A172 (cell line): ENCODE measurements at places on chromosomes 5 and 9.

GRCh38 chr9:88937248-88937647 is 54.0 kb upstream of the S1PR3 start:
- DNase-seq: no peak

DNA sequence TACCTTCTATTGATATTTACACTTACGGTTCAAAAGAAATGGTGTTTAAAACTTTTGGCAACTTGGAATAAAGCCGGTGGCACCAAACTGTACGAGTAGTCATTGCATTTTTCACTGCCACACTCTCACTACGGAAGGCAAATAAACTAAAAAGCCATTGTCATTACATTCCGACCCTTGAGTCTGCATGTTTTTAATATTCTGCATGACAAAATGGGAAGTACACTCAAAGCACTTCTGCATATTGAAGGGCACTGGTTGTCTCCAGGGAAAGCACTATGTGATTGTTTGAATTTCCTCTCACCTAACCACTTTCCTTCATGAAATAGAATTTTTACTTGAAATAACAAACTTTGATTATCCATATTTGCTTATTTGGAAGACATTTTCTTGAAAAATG is 426.3 kb downstream of the CETN3 start:
- no peak for DNase-seq

- DNase-seq: no peak
Measured at GRCh38 chr5:36367524-36367923, 65.8 kb upstream of the RANBP3L start.

DNA sequence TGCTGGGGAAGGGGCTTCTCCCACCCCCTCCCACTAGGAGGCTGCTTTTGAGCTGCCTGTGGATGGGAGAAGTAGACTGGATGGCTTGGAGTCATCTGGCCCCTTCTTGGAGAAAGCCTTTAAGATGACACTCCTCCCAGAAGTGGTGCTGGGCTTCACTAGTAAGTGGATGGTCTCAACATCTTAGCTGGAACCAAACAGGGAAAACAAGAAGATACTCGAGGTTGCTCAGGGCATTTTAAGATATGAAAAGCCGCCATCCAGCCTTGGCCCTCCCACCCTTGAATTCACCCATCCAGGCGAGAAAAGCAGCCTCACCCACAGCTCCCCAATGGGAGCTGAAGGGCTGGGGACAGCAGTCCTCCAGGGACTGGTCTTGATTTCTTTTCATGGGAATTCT is 7.8 kb upstream of the SMIM32 start:
- DNase-seq: no peak

- peak; percentile 76 for DNase-seq
Measured at GRCh38 chr5:68318955-68319705, 103.6 kb downstream of the PIK3R1 start.

DNA sequence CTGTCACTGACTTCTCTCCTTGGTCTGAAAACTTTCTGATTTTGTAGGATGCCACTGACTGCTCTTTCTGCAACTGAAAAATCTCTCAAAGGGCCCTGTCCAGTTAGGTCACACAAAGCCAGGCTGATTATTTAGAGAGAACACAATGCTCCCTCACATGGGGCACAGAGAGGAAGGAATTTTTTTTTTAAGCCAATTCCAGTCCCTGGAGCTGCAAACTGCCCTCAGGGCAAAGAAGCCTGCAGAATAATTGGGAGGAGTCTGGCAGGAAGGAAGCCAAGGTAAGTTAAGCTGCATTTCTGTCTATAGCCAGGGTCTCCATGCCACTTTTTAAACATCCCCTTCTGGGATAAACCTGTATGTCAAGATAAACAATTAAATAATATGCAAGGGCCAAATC is 305.5 kb downstream of the ZSWIM6 start:
- no peak for DNase-seq

DNA sequence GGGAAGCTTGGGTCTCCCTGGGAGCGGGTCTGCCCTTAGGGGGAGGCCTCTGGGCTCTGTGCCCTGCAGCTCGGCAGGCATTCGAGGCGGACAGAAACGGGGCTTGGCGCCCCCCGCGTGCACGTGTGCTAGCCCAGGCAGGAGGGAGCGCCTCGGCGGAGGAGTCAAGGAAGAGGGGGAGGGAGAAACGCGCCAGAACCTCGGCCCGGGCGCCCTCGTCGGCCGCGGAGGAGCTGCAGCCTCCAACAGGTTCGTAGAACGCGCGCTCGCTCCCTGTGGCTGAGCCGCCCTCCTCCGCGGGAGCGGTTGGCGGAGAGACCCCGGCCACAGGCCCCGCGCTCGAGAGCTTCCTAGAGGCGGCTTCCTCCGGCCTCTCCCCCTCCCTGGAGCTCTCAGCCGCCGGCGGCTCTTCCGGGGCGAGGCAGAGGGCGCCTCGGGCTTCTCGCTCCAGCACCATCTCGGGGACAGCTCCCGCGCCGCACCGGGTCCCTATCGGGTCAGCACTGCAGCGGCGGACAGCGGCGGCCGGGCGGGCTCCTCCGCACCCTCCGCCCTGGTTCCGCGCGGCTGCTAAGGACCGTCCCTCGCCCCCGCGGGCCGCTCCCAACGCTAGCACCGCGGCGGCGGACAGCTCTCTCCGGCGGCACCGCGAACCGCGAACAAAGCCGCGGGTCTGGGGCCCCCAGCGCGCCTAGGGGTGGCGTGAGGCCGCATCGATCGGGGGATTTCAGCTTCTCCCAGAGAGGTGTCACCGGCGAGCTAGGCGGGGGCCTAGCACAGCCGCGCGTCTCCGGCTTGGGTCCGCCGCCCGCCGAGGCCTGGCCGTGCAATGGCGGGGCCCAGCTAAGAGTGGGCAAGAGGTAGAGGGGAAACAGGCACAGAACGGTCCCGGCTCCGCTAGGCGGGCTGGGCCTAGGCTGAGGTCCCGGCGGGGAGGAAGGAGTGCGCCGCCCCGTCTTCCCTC is 74.6 kb upstream of the CPLX2 start:
- DNase-seq: peak; percentile 71
